ENCODE measurements at places on chromosomes 3 and 15.

GRCh38 chr3:171490901-171491300, 30.7 kb upstream of the TNIK start:
- no peak for DNase-seq

DNA sequence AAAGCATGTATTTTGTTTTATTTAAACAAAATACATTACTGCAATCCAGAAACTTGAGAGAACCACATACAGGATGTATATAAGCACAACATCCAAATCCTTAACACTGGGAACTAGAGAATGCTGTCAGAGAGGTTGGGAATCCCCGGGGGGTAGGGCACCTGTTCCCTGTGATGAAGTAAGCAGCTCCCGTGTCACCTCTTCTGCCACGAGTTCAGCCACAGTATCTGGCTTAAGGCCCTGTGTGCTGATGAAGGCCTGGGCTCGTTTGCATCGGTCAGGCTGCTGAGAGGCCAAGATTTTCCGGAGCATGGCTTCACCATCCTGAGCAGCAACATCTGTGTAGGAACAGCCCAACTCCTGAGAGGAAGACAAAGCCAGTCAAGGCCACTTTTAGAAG, 36.4 kb downstream of the EIF3J start:
- DNase-seq = no peak

- no peak for DNase-seq
Measured at GRCh38 chr3:70989174-70989573, 594.4 kb downstream of the FOXP1 start.

DNA sequence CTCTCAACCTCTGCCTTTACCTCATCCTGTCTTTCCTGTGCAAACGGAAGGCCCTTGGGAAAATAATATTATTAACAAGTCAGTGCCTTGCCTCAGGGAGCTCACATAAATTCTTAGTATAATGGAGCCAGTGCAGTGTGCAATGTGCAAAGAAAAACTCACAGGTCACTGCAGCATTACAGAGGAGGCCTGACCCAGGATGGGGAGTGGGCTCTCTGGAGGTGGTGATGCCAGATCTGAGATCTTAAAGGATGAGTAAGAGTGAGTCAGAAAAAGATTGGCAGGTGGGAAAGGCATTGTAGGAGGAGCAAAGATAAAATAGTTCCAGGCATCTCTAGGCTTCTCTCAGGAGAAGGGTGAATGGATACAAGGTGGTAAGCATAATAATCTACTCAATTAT, 185.6 kb upstream of the ADAMTS9 start:
- no peak for DNase-seq

DNA sequence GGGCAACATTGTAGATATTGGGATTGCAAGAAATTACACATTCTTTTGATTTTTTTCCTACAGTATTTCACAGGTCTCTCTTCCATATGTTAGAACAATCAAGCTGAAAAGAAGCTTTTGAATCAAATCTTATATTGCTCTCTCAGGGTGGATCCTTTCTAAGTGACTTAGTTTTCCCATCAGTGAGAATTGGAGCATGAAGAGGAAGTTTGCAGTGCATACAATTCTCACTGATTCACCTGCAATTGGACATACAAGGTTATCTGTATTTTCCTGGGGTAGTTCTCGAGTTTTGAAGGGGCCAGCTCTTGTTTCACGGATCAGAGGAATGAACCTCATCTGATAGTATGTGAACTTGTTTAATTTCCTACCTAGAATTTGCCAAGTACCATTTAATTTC, 150.8 kb downstream of the PEX5L start:
- DNase-seq = no peak

DNA sequence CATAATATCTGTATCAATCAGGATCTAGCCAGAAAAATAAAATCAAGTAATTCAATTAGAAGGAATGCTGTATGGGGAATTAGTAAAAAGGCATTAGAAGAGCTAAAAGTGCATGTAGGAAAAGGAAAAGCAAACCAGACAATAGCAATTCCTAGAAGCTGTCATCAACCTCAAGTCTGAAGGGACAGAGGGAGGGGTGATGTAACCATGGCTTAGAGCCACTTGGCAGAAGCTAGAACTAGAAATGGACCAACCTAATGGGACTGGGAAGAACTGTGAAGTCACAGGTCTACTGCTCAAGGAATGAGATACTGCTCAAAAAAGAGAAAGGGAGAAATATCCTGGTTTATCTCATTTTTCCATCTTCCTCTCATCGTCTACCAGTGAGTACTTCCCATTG, 590.7 kb upstream of the SGO1 start:
- DNase-seq = no peak

- DNase-seq = no peak
Measured at GRCh38 chr3:25150199-25150598, 277.9 kb upstream of the RARB start.

GRCh38 chr15:75171408-75171807, 30.3 kb upstream of the C15orf39 start:
- no peak for DNase-seq

DNA sequence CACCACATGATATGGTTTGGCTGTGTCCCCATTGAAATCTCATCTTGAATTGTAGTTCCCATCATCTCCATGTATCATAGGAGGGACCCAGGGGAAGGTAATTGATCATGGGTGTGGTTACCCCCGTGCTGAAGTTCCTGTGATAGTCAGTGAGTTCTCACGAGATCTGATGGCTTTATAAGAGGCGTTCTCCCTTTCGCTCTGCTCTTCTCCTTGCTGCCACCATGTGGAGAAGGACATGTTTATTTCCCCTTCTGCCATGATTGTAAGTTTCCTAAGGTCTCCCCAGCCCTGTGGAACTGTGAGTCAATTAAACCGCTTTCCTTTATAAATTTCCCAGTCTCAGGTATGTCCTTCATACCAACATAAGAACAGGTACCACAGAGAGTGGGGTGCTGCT, 21.9 kb downstream of the OSTN start:
- no peak for DNase-seq

DNA sequence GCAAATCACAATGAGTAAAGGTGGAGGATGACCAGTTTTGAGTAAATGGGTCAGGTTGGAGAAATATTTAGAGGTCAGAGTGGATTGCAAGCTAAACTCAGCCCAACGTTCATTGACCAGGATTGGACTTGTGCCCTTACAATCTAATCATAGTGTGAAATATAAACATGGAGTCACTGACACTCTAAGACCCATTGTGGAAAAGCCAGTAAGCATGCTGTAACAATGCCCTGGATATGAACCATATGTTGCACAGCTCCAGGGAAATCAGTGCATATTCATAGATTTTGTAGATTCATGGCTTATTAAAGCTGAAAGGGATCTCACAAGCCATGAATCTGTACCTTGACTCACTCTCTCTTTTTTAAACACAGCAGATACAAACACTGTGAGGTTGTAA, 660.2 kb upstream of the LMCD1 start:
- DNase-seq = no peak

Measured in stimulated activated CD8-positive, alpha-beta memory T cell treated with anti-CD3 and anti-CD28 coated beads, Interleukin-15, amount 100 ng/mL, for 4 hours (primary cell).